ENCODE measurements at places on chromosomes 1 and 21. TPM values are rescaled to one million over a fixed set of nuclear protein-coding genes. Genes with fewer than 3 reads are reported as not detected.
A peak's percentile ranks its signal among the peaks of the same experiment; 100 is the strongest.

The CFAP57 gene
- total RNA-seq, result 0.75 TPM

The HOOK1 gene
- total RNA-seq, result 29.5 TPM

The GJA9 gene
- total RNA-seq, result 0.26 TPM

The FCRL4 gene
- total RNA-seq, result not detected

The ALX3 gene
- not detected for total RNA-seq

The NR0B2 gene
- total RNA-seq, result 98.9 TPM

The PCP4 gene
- total RNA-seq, result 3.7 TPM

The ILDR2 gene
- 2.0 TPM for total RNA-seq

The RASSF5 gene
- 49.5 TPM for total RNA-seq

The FBLIM1 gene
- total RNA-seq, result 534 TPM

The IL6R gene
- 31.2 TPM for total RNA-seq

DNA sequence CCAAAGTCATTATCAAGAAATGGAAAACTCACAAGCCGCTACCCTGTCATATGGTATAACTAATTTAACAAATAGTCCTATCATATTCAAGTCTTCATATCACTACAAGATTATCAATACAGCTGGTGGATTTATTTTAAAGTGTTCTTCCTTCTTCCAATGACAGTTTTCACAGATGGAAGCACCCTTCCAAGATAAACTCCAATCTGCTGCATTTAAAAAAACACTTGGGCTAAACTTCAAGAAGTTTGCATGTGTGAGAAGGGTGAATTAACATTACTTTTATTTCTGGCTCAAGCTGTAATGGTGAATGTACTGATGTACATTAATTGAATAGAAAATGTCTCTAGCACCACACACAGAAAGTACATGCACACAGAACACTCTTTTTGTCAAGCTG lies 192.4 kb downstream of the DPYD start:
- DNase-seq, result no peak

GRCh38 chr1:13593511-13594131 lies 10.0 kb downstream of the PDPN start:
- peak; percentile 45 for DNase-seq

DNA sequence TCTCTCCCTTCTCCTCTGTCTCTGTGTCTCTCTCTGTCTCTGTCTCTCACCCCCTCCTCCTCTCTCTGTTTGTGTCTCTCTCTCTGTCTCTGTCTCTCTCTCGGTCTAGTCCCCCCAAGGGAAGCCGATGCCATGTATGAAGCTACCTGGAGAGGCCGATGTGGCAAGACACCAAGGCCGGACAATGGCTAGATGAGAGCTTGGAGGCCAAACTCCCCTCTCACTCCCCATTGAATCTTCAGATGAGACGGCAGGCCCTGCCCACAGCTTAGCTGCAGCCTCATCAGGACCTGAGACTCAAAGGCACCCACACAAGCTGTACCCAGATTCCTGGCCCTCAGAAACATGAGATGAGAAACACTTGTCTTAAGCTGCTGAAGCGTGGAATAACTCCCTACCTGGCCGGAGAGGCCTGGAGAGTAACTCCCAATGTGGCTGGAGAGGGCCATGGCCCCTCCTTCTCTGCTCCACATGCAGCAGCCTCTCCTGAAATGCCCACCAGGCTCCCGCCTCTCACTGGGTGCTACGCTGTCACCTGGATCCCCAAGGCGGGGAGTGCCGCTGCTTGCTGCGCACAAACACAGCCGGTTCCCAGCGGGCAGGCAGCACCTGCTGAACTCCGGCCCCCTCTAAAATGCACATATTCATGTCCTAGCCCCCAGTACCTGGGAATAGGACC lies 7.8 kb upstream of the ACTRT2 start:
- DNase-seq, result no peak

- no peak for DNase-seq
Measured at GRCh38 chr21:27225151-27225550, 258.3 kb upstream of the ADAMTS5 start.

DNA sequence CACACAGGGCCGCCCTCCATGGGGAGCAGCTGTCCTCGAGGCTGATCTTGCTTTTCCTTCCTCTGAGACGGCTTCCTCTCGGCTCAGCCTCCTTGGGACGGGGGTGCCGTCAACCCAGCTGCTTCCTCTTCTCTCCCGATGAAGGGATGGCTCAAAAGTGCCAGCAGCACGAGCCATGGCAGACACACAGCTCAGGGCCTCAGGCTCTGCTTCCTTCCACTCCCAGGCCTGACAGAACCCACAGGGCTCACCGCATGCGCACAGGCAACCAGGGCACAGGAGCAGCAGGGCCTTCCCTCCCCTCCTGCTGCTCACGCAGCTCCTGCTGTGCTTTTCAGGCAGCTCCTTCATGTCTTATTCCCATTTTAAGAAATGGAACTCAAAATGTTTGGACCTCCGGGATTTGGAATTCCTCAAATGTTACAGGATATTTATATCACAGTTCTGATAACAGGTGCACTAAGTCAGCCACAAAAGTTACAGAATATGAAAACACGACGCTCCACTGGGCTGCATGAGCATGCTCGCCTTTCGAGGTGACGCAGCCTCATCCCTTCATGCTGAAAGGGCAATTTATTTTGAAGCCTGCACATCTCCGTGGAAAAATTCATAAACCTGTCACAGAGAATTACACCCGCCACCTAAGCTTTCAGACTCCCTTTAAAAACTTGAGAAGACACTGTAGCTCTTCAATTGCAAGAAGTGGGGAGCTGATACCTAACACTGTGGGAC lies 84.4 kb downstream of the HSF2BP start:
- DNase-seq, result peak; percentile 32

DNA sequence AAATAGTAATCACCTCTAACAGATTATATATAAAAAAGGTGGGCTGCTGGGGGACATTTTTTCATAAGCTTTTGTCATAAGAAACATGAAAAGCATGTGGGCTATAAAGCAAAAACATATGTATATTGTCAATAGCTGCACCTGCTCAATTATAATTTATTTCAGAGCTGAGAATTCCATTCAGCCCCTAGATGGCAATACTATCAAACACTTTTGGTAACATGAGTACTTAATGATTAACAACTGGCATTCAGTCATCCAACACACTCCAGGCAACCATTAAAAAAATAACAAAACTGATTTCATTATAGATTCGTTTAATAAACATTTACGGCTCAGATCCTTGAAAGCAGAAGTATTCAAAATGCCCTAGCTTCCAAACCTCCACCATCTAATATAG lies 115.1 kb downstream of the KCTD3 start:
- DNase-seq, result no peak

GRCh38 chr1:90925928-90926869 lies 95.6 kb downstream of the ZNF644 start:
- DNase-seq, result no peak

DNA sequence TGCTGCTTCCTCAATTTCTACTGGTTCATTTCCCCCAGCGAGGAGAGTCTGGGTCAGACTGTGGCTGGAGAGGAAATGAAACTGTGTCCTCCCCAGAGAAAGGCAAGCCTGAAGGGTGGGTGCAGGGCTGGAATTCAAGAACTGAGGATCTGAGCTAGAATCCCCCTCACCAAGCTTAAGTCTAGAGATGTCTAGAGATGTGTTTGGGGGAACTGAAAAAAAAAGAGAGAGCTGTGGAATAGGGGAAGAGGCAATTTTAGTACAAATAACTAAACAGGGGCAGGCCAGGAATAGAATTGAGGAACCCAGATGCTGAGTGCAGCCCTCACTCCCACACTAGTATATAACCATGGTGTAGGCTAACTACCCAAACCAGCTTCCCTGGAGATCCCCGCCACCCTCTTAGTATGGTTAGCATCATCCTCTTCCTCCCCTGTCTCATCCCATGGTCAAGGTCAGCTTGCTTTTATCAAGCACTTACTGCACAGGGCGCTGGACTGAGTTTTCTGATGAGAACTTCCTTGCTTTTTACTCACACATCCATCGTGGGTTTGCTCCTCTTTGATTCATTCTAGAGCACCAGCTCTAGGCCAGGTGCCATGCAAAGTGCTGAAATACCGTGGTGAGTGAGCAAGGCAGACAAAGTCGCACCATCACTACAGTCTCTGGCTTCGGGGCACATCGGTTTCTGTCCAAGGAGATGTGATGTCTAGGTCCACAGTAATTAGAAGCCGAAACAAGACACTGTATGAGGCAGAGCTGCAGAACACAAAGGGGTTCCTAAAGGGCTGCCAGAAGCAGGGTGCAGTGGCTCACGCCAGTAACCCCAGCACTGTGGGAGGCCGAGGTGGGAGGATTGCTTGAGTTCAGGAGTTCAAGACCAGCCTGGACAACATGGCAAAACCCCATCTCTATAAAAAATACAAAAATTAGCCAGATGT lies 112.9 kb upstream of the IPO9 start:
- no peak for DNase-seq

GRCh38 chr1:225485226-225485625 lies 57.4 kb upstream of the LBR start:
- DNase-seq, result no peak

GRCh38 chr1:17128361-17128760 lies 9.1 kb upstream of the PADI2 start:
- DNase-seq, result peak; percentile 40

GRCh38 chr1:225849925-225850324 lies 32.3 kb downstream of the TMEM63A start:
- no peak for DNase-seq

GRCh38 chr1:117691942-117692341 lies 86.1 kb downstream of the TENT5C start:
- DNase-seq, result no peak

DNA sequence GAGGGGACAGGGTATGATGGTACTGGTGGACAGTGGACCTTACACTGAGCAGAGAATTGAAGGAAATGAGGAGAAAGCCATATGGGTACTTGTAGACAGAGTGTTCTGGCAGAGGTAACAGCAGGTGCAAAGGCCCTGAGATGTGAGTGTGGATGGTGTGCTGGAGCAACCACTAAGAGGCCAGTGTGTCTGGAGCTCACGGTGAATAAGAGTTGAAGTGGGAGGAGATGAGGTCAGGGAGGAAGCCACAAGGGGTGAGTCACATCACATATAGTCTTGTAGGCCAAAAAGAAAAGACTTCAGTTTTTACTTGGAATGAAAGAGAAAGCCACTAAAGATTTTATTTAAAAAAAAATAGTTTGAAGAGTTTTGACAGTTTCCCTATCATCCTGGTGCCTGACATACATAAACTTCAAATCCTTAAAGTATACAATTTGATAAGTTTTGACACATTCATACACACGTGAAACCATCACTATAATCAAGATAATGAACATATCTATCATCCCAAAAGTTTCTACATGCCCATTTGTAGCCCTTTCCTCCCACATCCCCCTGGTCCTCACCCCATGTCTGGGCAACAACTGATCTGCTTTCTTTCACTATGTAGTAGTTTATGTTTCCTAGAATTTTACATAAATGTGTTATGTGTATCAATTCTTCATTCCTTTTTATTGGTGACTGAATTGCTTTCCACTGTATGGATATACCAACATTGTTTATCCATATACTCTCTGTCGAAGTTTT lies 148.4 kb downstream of the GPATCH2 start:
- DNase-seq, result no peak

GRCh38 chr1:168497376-168497950 lies 46.3 kb downstream of the XCL2 start:
- no peak for DNase-seq

GRCh38 chr1:187264995-187265602 lies 436.4 kb downstream of the PLA2G4A start:
- DNase-seq, result peak; percentile 25

- DNase-seq, result no peak
Measured at GRCh38 chr1:172653015-172653709, 5.7 kb upstream of the FASLG start.

DNA sequence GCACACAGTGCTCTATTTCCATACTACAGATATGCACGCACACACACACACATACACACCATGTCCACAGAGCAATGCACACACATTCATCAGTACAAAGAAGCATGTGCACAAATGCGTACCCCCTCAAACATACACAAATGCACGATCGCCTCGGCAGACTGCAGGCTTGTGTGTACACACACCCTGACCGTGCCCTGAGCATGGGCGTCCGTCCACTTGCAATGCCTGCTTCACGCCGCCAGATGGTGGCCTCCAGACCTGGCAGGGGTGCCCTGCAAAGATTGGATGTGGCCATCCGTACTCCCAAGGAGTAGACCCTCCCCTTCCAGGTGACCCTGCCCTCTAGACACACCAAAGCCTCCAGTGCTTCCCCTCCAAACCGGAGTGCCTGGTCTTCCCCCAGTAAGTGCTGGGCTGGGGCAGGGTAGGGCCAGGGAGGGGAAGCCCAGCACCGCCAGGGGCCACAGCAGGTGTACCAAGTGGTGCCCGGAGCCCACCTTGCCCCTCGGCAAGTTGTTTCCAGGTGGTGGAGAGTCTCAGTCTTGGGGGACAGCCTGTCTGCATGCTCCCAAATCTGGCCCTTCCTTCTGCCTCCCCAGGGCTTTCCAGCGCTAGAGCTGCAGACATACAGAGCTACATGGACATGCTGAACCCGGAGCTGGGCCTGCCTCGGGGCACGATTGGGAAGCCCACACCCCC lies 20.6 kb downstream of the ESPN start:
- DNase-seq, result peak; percentile 52

DNA sequence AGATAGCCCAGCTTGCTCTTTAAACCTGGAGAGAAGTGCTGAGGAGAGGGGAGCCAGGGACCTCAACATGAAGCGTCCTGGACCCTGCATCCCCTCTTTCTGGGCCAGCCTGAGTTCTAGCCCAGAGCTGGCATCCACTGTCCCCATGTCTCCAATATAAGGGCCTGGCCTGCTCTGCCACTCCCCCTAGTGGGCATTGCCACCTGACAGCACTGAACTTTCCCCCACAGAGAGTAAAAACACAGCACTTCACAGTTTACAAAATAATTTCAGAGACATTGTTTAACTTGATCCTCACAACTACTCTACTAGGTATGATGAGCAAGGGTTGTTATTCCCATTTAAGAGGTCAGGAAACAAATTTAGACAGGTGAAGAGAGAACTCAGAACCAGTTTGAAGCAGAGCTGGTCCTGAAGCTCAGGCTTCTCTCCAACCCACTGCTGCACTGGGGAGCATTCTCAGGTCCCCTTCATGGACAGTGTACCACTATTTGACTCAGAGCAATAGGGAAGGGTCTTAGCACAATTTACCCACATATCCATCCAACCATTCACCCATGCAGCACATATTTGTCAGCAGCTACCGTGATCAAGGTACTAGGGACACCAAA lies 151.2 kb downstream of the DMRTA2 start:
- peak; percentile 16 for DNase-seq

- no peak for DNase-seq
Measured at GRCh38 chr1:89631816-89632656, 884 bp upstream of the LRRC8C start.

- no peak for DNase-seq
Measured at GRCh38 chr1:173408886-173409285, 68.2 kb upstream of the PRDX6 start.

GRCh38 chr1:164774819-164775654 lies 216.1 kb downstream of the PBX1 start:
- no peak for DNase-seq
